ENCODE measurements at places on chromosomes 5 and 9.
A peak's percentile ranks its signal among the peaks of the same experiment; 100 is the strongest.

GRCh38 chr5:122091936-122092600 lies 14.0 kb upstream of the LOX start:
- DNase-seq = no peak

- no peak for DNase-seq
Measured at GRCh38 chr5:143054480-143054941, 284.3 kb downstream of the ARHGAP26 start.

DNA sequence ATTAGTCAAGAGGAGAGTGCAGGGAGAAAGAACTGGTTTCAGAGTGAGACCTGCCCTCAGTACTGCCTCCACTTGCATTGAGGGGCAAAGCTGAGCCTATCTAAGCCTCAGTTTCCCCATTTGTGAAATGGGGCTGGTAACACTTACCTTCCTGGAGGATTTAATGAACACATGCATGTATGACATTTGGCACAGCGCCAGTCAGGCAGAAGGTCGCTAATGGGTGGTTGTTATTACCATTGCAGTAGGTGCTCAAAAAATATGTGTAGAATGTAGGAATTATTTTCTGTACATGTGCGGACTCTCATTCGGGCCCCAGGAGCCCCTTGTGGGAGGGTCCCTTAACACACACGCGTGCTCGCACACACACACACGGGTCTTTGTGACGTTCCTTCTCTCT lies 10.9 kb downstream of the FAT2 start:
- no peak for DNase-seq

GRCh38 chr9:126432659-126433058 lies 106.0 kb downstream of the MVB12B start:
- DNase-seq = no peak

- no peak for DNase-seq
Measured at GRCh38 chr9:134283692-134284265, 42.5 kb upstream of the RXRA start.

- no peak for DNase-seq
Measured at GRCh38 chr5:129113867-129114266, 19.3 kb downstream of the ISOC1 start.

DNA sequence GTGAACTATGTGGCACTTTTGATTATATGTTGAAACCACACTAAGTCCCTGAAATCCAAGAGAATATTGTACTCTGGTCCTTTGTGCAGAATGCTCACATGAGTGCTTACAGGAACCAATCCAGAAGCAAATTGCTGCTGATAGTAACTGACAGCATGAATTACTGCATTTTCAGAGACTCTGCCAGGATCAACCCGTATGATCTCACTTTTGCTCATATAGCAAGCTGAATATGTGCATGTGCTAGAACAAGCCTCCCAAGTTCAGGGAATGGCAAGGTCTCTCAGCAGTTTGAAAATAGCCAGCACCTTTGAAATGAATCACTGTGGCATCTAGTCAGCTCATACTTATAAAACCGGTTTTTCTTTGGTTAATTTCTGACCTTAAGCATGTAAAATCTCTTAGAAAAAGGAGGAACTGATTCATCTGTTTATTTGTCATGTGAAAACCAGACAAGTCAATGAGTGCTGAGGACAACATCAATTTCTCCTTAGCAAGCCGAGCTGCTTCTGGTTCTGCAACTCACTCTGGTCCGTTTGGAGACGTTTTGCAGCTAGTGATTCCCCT lies 215.7 kb upstream of the ELL2 start:
- peak; percentile 63 for DNase-seq

DNA sequence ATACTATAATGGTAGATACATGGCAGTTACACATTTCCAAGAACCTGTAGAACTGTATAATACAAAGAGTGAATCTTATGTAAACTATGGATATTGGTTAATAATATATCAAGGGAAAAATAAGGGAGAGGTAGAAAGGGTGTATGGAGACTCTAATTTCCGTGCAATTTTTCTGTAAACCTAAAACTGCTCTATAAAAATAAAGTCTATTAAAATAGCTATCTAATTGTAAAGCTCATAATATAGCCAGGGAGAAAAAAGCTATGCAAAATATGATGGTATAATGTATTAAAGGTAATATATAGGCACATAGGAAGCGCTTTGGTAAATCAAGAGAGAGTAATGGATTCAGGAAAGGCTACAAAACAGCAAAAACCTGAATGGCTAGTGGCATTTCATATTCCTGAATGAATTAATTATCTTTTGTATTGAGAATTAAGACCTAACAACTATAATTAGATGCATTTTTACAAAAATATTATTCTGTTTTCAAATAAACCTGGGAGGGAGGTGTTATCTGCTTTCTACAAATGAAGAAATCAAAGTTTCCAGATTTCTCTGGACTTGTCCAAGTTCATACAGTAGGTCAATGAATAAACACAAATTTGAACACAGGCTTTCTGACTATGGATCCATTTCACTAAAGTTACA lies 22.8 kb downstream of the ANXA1 start:
- no peak for DNase-seq

DNA sequence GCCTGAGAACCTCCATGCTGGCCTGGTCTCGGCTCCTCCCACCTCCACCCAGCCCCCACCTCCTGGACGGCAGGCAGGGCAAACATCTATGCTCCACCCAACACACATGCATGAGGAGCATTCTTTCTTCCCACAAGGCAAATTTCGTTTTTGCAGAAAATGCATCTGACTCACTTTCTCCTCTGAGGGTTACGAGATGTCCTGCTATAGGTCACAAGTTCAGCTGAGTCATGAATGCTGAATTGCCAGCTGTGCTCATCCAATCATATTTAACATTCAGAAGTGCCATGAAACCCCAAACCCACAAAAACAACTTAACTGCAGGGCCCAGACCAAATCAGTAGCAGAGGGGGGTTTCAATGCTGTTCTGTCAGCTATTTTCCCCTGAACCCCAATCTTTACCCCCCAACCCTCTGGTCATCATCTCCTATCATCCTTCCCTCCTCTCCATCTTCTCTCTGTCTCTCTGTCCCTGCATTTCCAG lies 39.0 kb upstream of the OSMR start:
- DNase-seq = peak; percentile 92

GRCh38 chr9:96258967-96259366 lies 43.0 kb downstream of the HSD17B3 start:
- no peak for DNase-seq

Measured in GM04503 (cell line).